Caco-2 (cell line): ENCODE measurements at places on chromosomes 5 and 9. TPM values are rescaled to one million over a fixed set of nuclear protein-coding genes. Genes with fewer than 3 reads are reported as not detected.

- H3K36me3 ChIP-seq = no peaks in the 10 kb centered on the region; the same call in none of the 2 replicates
- no peak for DNase-seq
- no peaks in the 10 kb centered on the region for H3K27me3 ChIP-seq
- H3K4me1 ChIP-seq = no peaks in the 10 kb centered on the region
- H3K27ac ChIP-seq = no peak overlapping the region
Observed at GRCh38 chr5:179772351-179772750, 21.4 kb upstream of the LTC4S start.

DNA sequence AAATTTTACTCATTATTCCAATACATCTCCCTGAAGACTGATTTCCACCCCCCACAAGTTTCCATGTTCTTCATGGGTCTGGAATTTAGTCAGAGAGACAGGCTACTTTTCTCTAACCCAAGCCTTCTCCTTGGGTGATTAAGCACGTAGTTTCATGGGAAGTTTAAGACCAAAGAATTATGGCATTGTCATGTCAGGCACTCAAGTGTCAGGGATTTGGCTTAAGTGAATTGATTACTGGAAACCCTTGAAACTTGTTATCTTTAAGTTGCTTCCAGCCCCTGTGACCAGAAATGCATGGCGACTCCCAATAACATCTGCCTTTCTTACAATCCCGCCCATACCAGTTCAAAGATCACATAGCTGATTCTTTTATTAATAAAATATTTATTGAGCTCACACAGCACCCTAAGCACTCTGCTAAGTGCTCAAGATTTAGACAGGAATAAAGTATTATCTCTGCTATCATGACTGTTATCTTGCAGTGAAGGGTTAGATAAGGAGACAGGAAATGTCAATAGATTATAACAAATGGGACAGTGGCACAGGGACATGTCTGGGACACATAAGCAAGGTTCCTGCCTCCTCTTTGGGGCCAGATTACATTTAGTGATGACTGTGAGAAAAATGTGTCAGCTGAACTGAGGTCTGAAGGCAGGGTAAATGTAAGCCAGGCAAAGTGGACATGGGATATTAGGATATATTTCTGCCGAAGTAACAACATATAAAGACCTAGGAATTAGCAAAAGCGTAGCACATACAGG, 241.2 kb upstream of the TNC start:
- no peak overlapping the region for H3K27ac ChIP-seq
- H3K27me3 ChIP-seq = no peaks in the 10 kb centered on the region
- no peaks in the 10 kb centered on the region for H3K36me3 ChIP-seq
- peaks cover 17% of the 10 kb centered on the region for H3K4me1 ChIP-seq
- H3K4me3 ChIP-seq = no peak overlapping the region
- DNase-seq = no peak

GRCh38 chr9:32136700-32137339, 247.6 kb upstream of the ACO1 start:
- H3K4me1 ChIP-seq = no peaks in the 10 kb centered on the region
- peak; percentile 40 for DNase-seq
- no peaks in the 10 kb centered on the region for H3K36me3 ChIP-seq
- H3K27me3 ChIP-seq = no peaks in the 10 kb centered on the region
- H3K27ac ChIP-seq = no peak overlapping the region
- H3K4me3 ChIP-seq = no peak overlapping the region

The ZNF618 gene
- 1.2 and 1.5 TPM in 2 replicates for total RNA-seq

The ALDH1A1 gene
- 104 and 119 TPM in 2 replicates for total RNA-seq

The TRIM36 gene
- total RNA-seq = 0.95 and 1.3 TPM in 2 replicates

The PCDHA1 gene
- total RNA-seq = 0.07 TPM in 1 of 2 replicates, not detected in the other

The NOXA1 gene
- total RNA-seq = 7.3 and 8.6 TPM in 2 replicates

DNA sequence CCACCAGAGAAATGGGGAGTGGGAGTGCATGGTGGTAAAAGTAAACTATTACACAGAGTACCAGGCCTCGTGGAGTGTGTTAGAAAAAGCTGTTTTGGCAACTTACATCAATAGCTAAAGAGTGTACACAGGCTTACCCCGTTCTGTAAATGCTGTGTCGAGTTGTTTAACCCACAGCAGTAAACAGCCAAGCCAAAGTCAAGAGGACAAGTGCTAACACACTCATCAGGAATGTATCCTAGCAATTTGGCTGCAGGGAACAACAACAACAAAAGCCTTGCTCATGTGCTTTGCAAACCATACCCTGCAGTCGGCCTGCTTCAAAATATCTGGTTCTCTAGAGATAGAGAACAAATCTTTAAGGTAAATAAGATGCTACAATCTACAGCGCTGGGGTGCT, 15.9 kb downstream of the DAP start:
- no peaks in the 10 kb centered on the region for H3K4me1 ChIP-seq
- no peaks in the 10 kb centered on the region for H3K27me3 ChIP-seq
- no peak overlapping the region for H3K27ac ChIP-seq
- peaks cover 5% of the 10 kb centered on the region for H3K36me3 ChIP-seq

The GMCL2 gene
- total RNA-seq = not detected in 2 replicates

The PCDHB4 gene
- total RNA-seq = not detected in 2 replicates

DNA sequence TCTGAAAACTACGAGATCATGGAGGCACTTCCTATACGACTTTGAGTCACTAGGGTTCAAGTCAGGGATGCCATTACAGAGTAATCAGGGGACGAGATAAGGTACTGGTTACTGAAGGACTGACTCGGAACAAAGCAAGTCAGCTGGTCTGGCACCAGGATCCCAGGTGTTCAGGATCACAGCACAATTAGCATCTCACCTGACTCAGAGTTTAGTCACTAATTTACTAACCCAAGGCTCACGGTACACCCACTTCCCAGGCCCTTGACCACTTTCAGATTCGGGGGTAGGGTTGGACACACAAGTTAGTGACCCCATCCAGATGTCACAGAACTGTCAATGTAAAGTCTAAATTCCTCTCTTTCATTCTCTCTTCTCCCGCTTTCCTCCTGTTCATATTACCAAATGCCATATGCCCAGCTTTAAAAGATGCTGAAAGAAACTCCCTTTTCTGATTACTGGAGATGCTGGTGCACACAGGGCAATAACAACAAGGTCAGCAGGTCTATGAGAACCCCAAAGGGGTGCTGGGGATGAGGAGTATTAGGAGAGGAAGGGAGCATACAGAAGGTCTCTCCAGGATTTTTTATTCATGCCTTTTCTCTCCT, 657.8 kb downstream of the TLE1 start:
- no peak overlapping the region for H3K4me3 ChIP-seq

DNA sequence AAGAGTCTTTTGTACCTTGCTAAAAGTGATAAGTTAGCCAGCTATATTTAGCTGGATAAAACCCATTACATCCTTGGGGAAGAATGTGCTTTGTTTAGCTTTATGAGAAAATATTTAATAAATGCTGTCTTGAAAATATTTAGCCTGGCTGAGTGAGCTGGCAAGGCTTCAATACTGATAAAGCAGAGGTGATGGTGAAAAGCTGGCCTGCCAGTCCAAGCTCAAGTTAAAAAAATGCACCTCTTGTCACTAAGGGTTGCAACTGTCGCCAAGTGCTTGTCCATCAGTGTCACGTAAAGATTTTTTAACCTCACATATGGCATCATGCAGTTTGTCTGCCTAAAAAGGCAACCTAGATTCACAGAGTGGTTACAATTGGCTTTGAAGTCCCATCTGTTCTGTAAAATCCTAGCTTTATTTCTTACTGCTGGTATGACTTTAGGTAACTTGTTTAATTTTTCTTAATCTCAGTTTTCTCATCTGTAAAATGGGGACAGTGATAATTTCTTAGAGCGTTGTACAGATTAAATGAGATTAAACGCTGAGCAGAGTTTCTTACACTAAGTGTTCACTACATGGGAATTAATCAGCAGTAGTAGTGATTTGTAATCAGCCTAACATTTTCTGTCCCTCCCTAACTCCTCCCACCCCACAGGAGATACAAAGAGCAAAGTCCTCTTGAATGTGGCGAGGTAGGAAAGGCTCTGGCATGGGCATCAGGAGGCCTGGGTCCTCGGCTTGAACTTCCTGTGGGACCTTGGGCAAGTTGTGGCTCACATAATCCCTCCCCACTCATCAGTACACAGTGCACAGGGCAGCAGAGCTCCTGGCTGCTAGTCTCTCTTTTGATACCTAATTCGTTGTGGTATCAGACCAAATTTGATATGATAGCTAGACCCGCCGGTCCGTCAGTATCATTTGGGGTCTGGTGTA, 48.7 kb downstream of the PIK3R1 start:
- no peak for DNase-seq
- peaks cover 9% of the 10 kb centered on the region; the same call in 1 of the 2 replicates for H3K4me1 ChIP-seq
- no peaks in the 10 kb centered on the region for H3K27me3 ChIP-seq
- H3K4me3 ChIP-seq = no peak overlapping the region

The ANKRD31 gene
- total RNA-seq = 0.66 and 0.79 TPM in 2 replicates

The SHROOM1 gene
- total RNA-seq = 15.9 and 17.4 TPM in 2 replicates
